Fibroblast of skin of right biceps (primary cell): ENCODE measurements at places on chromosomes 5 and 9.

DNA sequence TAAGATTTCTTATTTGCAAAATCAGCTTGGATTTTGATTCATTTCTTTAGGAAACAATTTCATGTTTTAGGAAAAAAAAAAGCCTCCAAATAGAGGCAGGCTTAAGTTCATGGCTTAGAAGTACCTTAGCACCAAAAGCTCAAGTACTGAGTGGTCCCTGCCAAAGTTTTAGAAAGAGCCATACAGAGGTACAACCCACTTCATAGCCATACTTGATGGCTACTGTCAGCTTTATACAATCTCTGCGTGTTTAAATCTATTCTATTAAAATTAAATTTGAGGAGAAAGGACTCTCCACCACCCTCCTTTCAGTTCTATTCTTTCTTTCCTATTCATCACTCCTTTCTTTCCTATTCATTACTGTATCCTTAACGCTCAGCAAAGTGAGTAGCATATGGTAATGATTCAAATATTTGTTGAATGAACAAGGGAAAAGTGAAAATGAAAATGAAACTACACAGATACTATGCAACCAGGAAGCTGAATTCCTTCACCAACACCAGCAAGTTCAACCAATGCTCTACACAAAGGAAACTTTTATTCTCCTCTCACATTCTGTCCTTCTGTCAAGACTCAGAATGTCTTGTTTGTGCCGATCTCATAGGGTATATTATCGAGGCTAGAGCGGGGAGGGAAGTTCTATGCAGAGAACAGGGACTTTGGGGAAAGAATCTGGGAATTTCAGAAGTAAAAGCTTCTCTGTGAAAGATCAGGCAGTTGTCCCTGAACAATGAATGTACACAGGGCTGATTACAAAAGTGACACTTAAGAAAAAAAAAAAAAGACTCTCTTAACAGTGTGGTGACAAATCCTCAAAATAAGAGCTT, 138.6 kb upstream of the SPEF2 start:
- DNase-seq: peak; percentile 55

- no peak for DNase-seq
Observed at GRCh38 chr9:125990186-125990792, 243.1 kb downstream of the PBX3 start.

GRCh38 chr9:99576002-99576401, 245.7 kb upstream of the NR4A3 start:
- no peak for DNase-seq

GRCh38 chr9:86589273-86589672, 235.1 kb upstream of the TUT7 start:
- no peak for DNase-seq

- no peak for DNase-seq
Observed at GRCh38 chr5:119019501-119019900, 31.2 kb upstream of the DTWD2 start.

- DNase-seq: no peak
Observed at GRCh38 chr5:115342590-115343377, 46.3 kb upstream of the CCDC112 start.
